ENCODE measurements at places on chromosomes 11 and 22.
A peak's percentile ranks its signal among the peaks of the same experiment; 100 is the strongest.

- DNase-seq = no peak
These were observed 59.1 kb downstream of the CLMP start for GRCh38 chr11:123135863-123136446.

DNA sequence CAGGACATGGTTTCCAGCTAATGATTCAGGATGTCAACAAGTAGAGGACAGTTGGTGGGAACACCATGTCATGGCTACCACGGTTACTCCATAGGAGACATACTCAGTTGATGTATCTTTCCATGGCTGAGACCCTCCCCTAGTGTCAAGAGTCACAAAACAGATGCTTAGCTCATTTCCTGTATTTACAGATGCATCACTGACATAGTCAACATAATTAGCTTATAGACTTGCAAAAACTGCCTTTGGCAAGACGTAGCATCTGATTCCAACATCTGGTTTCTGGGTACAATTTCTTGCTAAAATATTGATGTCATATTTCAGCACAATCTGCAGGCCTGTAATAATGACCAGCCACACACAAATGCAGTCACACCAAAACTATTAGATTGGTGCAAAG is 550.3 kb downstream of the FAM181B start:
- DNase-seq = no peak

DNA sequence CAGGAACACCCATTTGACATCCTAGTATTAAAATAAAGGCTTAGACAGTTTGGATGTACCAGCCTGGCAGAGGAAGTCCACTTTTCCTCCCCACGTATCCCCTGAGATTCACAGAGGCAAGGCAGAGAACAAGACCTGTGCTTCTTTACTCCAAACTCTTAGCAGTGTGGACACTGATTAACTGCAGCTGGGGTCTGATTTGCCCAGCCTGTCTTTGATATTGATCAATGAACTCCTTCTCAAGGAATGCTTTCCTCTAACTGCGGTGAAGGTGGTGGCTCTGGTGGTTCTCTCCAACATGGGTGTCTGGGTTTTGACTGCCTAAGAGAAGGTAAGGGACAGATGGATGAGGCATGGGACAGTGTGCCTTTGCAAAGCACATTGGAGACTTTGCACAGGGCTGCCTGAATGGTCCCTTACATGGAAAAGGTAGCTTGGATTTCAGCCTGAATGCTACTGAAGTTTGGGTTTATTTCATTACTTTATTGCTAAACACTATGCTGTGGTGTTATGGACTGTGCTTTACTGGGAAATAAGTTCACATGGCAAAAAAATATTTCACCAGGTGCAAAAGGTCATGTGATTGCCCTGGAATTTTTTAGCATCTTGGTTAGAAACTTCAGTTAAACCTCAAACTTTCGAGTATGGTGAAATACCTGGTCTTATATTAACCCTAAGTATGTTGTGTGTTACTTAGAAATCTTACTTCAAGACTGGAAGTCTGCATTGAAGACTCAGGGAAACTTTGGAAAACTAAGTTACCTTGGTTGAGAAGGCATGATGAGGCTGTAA is 1.8 kb downstream of the GAS2 start:
- no peak for DNase-seq

DNA sequence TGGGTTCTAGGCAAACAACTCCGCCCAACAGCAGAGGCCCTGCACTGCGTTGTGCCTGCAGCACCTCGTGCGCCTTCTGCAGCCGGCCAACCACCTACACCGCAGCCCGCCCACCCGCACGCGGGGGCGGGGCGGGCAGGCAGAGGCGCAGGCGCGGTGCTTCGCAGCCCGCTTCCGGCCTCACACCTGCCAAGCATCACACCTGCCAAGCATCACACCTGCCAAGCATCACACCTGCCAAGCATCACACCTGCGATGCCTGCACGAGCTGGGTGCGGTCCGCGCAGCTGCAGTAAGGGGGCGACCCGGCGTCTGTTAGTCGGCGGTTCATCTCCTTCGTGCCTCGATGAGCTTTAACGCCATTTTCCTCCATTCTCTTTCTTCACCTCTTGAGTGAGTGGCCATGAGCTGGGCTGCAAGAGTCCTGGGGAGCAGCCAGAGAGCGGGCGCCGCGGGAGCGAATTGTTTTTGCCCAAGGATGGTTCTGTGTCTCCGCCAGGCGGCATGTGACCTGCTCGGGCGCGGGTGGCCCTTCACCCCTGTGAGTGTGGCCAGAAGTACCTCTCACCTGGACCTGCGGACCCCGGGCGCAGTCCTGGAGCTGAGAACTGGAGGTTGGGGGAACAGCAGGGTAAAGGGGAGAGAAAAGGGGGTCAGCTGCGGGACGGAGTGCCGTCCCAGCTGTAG is at the start of gene LDHAL6A:
LDHAL6A (plus strand) TSS at position 171 of the 687 bp plus-strand sequence. CDS start 825 bp downstream, outside the sequence.
- DNase-seq = no peak

- no peak for DNase-seq
These were observed 314.7 kb upstream of the SORL1-AS1 start for GRCh38 chr11:121767433-121767832.

DNA sequence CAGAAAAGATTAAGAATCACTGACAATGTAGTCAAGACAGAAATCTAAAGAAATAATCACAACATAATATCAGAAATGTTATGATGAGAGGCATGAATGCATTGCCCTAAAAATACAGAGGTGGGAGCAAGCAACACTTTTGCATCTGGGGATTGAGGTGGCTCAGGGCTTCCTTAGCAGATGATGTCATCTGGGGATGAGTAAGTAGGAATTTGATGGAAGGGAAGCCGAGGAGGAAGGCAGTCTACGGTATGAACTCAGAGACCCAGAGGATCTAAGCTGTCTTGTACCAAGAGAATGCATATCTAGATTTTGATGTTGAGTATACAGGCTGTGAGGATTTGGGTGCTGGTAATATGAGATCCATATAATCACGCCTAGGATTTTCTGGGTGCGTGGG is 193.0 kb upstream of the SNX19 start:
- no peak for DNase-seq

DNA sequence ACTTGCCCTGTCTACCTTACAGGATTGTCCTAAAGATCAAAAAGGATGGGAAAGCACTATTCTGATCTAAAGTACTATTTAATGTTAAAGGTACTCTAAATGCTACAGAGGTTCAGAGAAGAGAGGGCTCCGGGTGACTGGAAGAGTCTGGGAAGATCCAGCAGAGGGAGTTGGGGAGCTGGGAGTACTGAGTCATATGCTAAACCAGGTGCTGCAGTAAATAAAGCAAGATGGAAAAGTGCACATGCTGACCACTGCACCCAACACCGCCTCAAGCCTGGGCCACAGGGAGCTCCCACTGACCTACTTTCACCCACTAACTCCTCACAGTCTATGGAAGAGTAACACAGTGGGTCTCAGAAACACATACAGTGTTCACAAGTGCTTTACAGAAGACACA is 49.3 kb downstream of the WT1 start:
- no peak for DNase-seq

- no peak for DNase-seq
These were observed 192.2 kb downstream of the ST3GAL4 start for GRCh38 chr11:126547691-126548090.

GRCh38 chr11:113831314-113831713 is 44.1 kb downstream of the USP28 start:
- no peak for DNase-seq

- DNase-seq = no peak
These were observed 13.3 kb downstream of the RSPH14 start for GRCh38 chr22:23128269-23129108.

GRCh38 chr11:5488385-5488784 is at the start of gene OR52D1:
OR52D1 (plus strand) TSS chr11:5488685; CDS start chr11:5488707, 22 bp downstream.
- DNase-seq = no peak

DNA sequence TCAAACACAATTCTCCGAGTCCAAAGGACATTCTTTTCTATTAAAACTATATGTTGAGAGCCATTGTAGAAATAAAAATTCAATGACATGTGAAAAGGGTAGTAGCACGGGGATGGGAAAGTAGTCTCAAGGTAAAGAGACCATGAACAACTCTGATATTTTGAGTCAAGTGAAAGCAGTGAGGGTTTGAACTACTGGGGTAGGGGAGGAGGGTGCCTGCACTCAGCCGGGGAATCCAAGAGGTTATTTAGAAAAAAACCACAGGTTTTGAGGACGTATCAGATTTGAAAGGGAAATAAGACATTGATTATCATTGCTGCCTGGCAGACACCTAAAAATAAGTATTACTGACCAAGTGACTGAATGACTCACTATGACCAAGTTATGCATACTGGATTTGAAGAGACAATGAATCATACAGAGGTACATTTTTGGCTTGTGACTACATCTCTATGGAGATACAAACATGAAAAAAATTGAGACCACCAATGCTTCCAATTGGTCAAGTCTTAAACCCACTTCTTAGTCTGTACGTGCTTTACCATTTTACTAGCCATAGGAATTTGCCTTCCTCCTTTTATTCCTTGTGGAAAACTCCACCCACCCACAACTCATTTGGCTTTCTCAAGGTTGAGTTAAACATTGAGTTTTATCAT is 2.2 kb upstream of the OR52H1 start:
- DNase-seq = no peak

GRCh38 chr11:33197915-33198727 is 36.8 kb upstream of the CSTF3 start:
- DNase-seq = no peak

GRCh38 chr11:118921121-118921928 is 4.4 kb downstream of the BCL9L start:
- no peak for DNase-seq

- DNase-seq = no peak
These were observed 1403.0 kb downstream of the BRD1 start for GRCh38 chr22:48424661-48425060.

- no peak for DNase-seq
These were observed 119.8 kb upstream of the PLET1 start for GRCh38 chr11:112380464-112380863.

DNA sequence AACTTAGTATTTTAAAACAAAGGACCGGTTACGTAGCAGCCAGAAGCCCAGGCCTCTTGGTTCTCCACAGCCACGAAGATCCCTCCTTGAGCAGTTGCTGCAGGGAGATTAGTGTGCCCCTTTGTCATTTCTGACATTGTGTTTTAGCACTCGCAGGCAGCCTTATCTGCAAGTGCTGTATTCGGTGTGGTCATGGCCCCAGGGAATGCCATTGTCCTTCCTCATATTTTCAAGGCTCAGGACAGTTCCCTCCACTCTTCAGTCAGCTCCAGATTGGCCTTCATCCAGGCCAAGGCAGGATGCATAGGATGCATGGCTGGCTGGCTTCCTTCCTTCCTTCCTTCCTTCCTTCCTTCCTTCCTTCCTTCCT is 88.5 kb downstream of the ZBTB16 start:
- DNase-seq = no peak

DNA sequence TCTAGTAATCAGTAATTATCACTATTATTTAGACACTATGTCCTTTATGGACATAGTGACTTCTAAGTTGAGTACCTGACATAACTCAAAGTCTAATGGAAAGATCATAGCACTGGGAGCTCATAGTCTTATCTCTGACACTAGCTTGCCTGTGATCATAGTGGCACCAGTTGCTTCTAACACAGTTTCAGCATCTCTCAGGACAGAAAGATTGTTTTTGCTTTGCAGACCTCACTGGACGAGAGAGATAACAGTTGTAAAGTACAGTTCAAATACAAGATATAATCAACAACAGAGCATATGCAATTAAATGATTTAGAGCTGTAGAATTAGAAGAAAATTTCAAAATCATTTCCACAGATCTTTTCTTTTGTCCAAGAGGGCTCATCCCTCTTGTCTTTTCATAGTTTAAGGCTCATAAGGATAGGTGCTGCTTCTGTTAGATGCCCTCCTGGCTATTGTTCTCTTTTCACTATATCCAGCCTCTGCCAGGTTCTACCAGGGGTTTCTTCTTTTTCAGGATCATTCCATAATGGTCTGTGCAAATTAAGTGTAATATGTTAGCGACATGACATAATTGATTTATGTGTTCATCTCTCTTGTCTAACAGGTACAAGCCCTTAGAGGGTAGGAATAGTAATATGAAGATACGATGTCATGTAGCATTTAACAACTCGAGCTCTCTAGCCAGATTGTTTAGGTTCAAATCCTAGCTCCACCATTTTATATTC is 1175.4 kb upstream of the TENM4 start:
- DNase-seq = no peak

GRCh38 chr11:119635776-119636175 is 93.2 kb downstream of the NECTIN1 start:
- no peak for DNase-seq

DNA sequence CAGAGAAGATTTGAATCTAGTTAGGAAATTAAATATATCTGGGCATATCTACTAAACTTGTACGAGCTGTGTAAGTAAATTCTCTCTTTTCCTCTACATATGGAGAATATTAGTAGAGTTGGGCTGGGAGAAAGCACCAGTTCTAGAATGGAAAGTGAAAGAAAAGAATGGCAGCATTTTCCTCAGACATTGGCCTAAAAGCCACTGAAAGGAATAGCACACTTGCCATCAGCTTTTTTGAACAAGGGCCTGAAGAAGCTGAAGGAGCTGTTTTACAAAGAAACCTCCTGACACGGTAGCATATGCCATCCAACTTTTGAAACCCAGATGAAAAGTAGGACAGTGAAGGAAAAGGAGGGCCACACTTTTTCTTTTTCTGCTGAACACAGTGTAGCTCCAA is 1563.7 kb upstream of the TENM4 start:
- no peak for DNase-seq

DNA sequence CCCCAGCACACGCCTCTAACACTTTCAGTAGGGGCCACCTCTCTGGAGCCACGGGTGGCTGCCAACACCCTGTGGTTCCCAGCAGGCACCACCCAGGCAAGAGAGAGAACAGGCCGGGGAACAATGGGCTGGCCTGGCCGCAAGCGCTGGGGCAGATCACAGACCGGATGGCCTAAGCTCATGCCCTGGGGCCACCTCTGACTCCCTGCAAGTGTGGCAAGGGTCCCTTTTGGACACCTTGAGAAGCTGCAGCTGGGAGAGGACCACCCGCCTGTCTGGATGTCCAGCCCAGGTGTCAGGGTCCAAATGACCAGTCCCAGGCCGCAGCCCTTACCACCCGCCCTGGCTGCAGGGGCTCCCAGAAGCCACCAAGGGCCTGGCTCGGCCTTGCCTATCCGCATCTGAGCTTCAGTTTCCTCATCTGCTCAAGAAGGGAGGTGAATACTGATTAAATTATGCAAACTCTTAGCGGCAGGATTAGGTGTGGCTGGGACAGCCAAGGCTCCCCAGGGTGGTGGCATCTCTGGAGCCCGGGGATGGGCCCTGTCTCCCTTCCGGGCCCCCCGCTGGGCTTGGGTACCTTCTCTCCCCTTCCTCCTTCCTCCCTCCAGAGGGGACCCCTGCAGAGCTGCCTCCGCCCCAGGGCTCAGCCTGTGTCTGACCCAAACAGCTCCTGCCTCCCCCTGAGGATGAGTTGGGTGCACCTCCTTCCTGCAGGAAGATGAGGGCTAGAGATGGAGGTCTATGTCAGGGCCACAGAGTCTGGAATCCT is 785 bp upstream of the SUSD2 start:
- no peak for DNase-seq

GRCh38 chr11:69647761-69648497 is 7.0 kb downstream of the CCND1 start:
- no peak for DNase-seq

- DNase-seq = no peak
These were observed 11.6 kb downstream of the ASCL2 start for GRCh38 chr11:2258501-2259465.

- DNase-seq = peak; percentile 77
These were observed 23.4 kb upstream of the GRAMD4 start for GRCh38 chr22:46596819-46597218.

- DNase-seq = peak; percentile 7
These were observed 25.8 kb downstream of the TSKU start for GRCh38 chr11:76808996-76809395.

Data from breast epithelium (tissue), 4 donors.